ENCODE measurements at places on chromosomes 13 and 19.

- DNase-seq: no peak
Measured at GRCh38 chr13:44764302-44764692, 188.2 kb upstream of the TSC22D1 start.

- no peak for DNase-seq
Measured at GRCh38 chr13:39483326-39483725, 119.7 kb downstream of the LHFPL6 start.

DNA sequence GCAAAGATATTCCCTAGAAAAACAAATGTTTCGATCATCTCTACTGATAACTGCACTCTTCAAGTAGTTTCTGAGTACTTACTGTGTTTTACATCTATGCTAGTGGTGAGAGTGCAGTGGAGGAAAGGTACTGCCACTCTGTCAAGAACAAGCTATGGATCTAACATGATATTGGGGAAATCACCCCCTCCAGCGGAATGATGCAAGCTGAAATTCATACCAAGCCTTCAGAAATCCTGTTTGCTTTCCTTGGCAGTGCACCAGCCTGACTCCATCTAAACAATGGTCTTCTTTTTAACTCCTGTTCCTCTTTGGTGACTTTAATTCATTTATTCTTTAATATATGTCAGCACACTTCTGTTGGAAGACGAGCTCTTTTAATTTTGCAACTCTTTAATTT is 238.0 kb downstream of the PCDH9 start:
- DNase-seq: no peak

DNA sequence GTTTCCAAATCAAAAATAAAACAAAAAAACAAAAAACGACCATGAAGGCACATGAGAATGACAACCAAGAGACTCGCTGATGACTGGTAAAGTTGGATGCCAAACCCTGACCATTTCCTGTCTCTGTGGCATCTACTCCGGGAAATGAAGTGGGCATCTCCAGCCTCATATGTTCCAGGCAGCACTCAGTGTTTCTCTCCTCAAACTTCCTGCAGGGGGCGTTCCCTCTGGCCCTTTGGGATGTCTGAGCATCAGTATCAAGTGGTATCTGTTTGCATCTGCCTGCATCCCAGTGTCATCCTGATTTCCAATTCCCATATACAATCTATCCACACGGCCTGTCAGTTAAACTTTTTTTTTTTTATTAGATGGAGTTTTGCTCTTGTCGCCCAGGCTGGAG is 9.8 kb upstream of the SIGLEC12 start:
- peak; percentile 15 for DNase-seq

DNA sequence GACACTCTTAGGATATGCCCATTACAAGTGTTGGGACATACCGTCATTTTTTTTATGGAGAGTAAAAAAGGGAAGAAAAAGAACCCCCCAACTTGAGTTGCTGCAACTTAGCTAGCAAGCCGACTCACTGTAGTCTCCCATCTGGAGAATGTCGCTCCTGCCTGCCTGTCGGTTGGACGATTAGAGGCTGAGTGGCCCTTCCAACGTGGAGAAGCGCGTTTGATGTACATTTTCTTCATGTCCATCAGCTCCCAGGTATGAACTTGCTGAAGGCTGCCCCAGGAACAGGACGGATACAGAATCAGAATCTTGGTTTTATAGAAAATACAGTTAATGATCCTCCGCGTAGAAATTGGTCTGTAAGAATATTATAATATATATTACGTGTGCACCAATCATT is 189.0 kb upstream of the SOX1 start:
- no peak for DNase-seq

DNA sequence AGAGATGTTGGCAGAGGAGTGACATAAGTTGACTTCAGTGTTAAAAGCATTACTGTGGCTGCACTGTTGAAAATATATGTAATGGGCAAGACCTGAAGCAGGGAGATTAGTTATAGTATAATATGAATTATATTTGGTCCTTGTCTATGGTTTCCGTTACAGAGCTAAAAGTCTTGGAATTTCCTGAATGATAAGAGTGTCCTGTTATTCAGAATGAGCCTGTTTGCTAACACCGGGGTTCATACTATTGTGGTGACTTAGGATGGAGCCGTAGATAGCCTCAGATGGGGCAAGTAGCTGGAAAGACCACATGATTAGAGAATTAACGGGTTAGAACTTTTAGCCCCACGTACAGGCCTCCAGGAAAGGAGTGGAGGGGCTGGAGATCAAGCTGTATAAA is 5.7 kb downstream of the USPL1 start:
- DNase-seq: no peak

DNA sequence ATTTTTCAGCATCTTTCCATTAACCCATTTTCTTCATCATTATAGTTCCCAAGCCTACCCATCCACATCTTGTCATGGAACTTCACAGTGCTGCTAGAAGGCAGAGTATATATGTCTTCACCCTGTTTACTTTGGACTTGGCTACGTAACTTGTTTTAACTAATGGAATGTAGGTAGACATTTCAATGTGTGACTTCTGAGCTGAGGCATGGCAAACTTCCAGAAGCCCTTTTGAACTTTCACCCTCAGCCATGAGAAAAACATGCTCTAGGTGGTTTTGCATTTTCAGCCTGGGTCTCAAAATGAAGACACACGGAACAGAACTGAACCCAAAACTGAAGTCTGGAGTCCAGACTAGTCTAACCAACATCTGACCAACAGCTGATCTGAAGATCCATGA is 3.2 kb downstream of the TEX30 start:
- DNase-seq: no peak

GRCh38 chr13:107447591-107447990 is 767.7 kb downstream of the LIG4 start:
- no peak for DNase-seq

GRCh38 chr13:110640591-110641029 is 25.3 kb downstream of the NAXD start:
- DNase-seq: no peak

DNA sequence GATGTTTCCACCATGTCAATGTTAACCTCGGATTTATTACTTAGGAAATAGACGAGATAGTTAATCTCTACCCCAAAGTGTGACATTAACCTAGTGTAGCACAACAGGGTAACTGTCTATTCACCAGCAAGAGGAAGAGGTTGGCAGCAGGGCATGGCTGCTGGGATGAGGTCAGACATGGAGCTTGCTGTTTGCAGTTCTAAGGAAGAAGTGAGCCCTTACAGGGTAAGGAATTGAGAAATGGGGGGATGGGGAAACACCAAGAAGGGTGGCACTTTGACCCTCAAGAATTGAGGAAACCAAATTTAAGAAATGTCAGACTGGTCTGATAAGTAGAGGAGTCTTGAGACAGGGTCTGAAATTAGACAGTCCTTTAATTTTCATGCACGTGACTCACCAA is 62.4 kb downstream of the MBD3L2B start:
- DNase-seq: no peak

DNA sequence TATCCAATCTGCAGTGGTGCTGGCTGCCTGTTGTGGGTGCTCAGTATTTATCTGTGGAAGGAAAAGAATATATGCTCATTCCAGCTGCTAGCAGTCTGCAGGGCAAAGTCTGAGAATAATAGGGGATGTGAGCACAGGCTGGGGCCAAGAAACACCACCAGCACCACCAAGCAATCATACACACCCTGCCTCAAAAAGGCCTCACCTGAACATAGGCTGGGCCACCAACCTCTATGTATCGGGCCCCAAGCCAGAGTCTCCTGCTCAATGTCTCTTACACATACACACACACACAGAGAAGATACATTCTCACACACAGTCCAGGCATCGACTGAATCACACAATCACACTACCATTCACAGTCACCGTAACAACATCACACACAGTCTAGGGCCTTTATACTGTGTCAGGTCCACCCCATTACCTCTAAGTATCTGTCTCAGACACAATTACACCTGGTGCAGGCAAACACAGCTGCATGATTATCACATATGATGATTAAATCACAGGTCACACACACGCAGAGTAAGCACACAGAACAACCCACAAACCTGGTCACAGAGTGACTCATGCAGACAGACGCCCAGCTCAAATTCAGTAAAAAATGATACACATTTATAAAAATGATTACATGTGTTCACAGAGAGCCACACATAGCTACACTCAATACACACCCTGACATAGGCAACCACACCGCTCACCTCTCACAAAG is 1.3 kb upstream of the ZSCAN22 start:
- DNase-seq: no peak
